ENCODE measurements at places on chromosomes 1 and 21. TPM values are rescaled to one million over a fixed set of nuclear protein-coding genes. Genes with fewer than 3 reads are reported as not detected.

DNA sequence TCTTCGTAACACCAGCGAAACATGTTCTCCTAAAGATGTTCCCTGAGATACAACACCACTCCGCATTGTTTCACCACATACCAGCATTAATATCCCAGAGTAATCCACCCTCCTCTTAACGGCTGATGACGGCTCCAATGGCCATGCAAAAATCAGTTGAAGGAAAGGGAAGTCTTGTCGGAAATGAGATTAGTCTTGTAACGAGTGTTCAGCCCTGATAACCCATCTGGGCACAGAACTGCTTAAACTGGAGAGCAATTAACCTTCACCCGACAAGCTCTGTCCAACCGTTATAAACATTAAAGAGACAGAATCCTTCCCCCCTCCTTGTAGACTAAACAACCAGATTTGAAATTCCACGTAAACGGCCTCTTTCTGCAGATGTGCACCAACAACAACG, 21.9 kb downstream of the ERG start:
- no peak for DNase-seq

DNA sequence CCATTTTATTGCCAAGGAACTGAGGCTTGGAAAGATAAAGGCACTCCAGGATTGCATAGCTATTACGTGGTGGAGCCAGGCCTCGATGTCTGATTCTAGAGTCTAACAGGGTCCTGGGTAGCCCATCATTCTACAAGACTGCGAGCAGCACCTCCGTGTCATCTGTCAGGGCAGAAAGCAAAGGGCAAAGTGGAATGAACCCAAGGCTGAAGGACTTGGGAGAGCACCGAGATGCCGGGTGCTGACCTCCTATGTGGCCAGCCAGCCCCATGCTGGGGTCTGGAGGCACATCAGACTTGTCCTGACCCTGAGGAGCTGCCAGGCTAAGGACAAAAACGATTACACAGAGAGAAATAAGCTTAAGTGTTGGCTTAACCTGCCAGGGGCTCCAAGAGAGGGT, 62.3 kb downstream of the MRPL37 start:
- no peak for DNase-seq

DNA sequence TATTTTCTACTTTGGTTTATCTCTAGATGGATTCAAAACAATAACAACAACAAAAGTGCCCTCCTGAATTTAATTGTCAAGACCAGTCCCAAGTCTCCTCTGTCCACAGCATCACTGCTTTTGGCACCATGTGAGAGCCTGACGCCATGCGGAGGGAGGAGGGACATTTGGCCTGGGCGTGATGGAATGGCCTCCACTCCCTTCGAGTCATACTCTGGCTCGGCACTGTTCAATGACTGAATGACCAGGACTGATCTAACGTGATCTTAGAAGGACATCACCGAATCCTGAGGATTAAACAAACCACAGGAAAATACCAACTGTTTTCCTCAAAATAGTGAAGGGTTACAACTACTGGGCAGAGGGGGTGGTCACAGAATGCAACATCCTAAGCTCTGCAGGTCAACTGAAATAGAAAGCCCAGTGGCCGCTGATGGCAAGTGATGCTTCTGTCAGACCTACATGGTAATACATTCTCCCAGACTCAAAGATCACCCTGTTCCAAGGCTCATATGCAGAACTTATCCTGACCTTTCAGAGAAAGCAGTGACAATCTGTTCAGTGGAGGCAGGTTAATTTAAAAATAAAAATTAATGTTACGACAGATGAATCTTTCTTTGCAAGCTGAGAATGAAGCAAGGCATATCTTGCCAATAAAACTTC, 19.1 kb downstream of the SRSF4 start:
- DNase-seq = peak; percentile 32

DNA sequence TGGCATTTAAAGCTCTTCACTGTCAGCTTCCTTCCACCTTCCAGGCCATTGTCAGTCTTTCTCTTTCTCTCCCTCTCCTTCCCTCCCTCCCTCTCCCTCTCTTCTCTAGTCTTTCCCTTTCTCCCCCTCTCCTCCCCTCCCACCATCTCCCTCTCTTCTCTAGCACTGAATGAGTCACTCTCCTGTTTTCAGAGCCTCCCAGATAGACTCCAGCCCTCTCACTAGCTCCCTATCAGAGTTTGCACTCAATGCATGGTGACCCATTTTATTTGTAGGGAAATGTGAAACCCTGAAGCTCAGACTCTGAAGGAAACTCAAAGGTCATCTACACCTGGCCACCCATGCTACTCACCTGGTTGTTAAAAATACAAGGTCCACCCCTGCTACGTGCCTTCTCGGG, 4.4 kb upstream of the MATN1 start:
- DNase-seq = peak; percentile 57

- DNase-seq = peak; percentile 5
Observed at GRCh38 chr1:7845761-7846160, 7.1 kb downstream of the UTS2 start.

DNA sequence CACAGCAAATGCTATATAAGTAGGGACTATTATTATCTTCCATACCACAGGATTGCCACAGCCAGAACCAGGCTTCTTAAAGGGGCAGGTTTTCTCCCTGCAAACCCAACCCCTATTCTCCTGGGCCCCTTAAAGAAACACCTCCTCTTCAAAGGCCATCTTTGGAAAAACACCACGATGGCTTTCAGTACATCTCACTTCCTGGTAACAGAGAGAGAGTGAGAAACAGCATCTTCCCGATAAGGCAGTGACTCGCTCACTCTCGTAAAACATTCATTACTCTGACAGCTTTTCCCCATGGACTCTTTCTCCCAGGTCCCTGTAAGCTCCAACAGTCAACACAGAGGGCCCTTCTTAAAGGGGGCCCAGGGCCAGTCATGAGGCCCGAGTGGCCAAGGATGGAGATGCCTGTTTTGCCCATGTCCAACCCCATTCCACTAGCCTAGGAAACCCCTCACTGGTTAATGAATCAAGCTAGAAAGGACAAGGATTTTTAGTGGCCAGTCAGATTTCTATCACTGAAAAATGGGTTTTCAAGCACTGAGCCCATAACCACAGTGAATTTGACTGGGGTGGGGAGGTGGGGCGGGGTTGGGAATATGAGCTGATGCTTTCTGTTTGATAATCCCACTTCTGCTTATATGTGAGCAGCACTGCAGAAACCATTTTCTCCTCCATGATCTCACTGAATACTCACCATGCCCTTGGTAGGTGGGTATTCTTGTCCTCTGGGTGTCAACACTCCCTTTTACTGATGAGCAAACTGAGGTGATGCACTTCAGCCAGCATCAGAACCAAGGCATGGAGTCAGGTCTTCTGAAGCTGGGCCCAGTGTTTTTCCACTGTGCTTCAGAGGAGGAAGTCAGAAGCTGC, 3.6 kb upstream of the NAV1 start:
- DNase-seq = peak; percentile 81

The AHDC1 gene
- total RNA-seq = 5.3 TPM

The DDX59 gene
- 14.2 TPM for total RNA-seq
